ENCODE measurements at places on chromosomes 3 and 15.

DNA sequence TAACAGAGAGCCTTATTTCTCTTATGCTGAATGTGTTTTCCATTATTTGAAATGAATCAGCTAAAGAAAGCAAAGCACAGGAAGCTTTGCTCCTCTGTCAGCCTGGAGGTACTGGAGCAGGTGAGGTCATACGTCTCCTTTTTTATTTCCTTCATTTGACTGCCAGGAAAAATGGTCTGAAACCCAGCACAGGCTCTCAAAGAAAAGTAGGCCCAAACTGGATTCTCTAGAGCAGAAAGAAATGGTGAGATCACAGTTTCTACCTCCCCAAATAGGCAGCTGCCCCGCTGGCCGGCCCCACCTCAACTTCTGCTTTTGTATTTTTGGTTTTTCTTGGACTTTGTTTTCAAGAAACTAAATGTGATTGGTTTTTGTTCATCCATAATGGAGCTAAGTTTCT, 95.1 kb downstream of the RPL39L start:
- DNase-seq: no peak

- DNase-seq: no peak
These were observed 45.7 kb downstream of the CTDSPL start for GRCh38 chr3:37907371-37907770.

GRCh38 chr3:94172695-94173310, 109.9 kb downstream of the NSUN3 start:
- DNase-seq: no peak

- no peak for DNase-seq
These were observed 97.6 kb upstream of the GAP43 start for GRCh38 chr3:115525731-115526130.

- no peak for DNase-seq
These were observed 35.6 kb upstream of the TLE3 start for GRCh38 chr15:70133296-70133695.

DNA sequence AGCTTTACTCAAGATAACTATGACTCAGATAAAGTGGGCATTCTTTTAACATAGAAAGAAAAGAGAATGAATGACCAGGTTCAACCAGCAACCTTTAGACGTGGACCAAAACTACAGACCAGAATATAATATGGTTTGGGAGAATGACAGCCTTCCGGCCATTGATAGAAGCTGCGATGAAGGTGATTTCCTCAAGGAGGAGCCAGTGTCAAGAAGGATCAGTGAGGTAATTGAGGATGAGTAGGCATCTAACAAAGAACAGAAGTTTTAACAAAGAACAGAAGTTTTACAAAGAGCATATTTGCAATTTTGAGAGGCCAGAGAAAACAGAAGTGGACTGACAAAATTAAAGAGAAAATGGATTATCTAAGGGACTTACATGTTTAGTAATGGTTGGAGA, 289.0 kb upstream of the AGTR1 start:
- DNase-seq: no peak

GRCh38 chr15:29103824-29104565, 165.6 kb downstream of the NSMCE3 start:
- peak; percentile 34 for DNase-seq

GRCh38 chr3:45132568-45133211, 13.5 kb downstream of the CDCP1 start:
- DNase-seq: no peak

GRCh38 chr3:79268422-79268821, 499.4 kb downstream of the ROBO1 start:
- no peak for DNase-seq

- no peak for DNase-seq
These were observed 155.3 kb upstream of the MBNL1 start for GRCh38 chr3:152113413-152113812.

DNA sequence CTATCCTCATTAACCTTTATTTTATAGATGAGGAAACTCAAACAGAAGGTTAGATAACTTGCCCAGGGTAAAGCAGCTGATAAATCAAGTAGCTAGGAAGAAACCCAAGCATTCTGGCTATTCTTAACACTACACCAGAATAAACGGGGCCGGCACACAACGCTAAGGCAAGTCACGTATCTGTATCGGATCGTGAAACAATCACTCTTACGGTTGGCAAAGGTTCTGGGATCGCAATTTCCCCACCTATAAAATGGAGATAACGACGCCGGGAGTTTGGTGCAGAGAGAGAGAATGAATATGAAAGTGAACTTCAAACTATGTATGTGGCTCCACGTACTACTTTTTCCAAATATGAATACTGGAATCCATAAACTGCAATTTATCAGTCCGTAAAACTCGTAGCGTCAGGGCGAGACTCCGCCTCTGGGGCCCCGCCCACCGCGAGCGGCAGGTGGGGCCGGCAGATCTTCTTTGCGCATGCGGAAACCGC, 252 bp upstream of the ARMC8 start:
- peak; percentile 77 for DNase-seq

DNA sequence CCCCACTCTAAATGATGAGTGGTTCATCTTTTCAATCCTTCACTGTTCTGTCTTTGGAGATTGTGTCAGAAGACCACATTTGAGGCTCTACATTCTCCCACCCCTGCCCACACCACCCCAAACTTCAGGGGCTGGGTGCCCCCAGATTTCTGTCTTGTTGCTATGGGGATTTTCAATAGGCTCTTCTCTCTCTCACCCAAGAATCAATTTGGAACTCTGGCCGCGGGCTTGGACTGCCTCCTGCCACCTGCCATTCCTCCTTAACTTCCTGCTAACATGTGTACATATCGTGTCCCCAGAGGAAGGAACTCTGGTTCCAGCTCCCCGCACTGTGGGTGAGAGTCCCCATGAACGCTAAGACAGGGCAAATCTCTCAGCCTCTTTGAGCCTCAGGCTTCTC, 67.4 kb upstream of the LARS2 start:
- DNase-seq: no peak

DNA sequence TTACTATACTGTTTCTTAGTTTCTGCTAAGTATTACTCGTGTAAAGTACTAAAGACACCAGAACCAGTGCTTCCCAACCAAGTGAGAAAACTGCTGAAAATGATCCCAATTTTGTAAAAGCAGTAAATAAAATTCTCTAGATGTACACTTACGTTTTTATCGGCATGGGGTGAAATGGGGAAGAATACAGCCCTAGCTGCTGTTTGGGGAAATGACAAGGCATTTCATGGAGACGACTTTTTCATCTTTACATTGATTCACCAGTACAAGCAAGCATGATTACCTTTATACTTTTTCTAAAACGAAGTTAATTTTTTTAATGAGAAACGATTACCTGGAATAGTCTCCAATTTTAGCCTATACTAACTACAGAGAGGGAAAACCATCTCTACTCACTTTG, 1.4 kb downstream of the PSMD6 start:
- DNase-seq: no peak

DNA sequence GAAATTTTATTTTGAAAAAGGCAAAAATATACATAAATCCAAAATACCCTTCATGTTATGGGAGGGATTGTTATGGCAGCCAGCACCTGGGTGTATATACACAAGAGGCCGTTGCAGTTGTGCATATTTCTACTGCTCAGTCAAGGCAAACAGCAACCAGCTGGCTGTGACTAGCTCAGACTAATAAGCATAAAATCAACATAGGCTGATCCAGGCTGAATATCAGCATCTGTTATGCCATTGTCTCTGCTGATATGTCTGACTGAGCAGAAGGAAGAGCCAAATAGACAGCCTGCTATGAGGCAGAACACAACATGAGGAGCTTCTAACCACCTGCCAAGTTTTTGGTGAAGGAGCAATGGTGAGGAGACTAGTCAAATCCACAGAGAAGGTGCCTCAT, 457.5 kb upstream of the ALCAM start:
- no peak for DNase-seq

- DNase-seq: no peak
These were observed 52.1 kb downstream of the DNAH1 start for GRCh38 chr3:52367891-52368880.

GRCh38 chr3:118472586-118472985, 562.1 kb downstream of the IGSF11 start:
- no peak for DNase-seq

DNA sequence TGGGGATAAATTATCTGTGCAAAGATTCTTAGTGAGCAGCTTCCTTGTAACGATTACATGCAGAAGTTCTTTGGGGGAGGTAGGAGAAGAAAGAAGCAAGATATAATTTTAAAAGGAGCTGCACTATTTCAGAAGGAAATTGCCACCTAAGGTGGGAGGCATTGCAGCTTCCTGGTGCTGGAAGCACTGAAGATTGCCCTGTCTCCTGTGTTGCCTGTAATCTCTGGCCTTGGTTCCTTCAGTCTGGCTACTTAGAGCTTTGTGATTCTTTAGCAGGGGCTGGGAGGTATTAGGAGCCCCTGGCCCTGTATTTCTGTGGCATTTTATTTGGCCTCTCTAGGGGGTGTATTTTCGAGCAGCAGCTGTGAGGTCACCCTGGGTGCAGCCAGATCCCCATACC, 35.5 kb downstream of the CACNA2D3 start:
- no peak for DNase-seq

- no peak for DNase-seq
These were observed 1.6 kb downstream of the SPRED1 start for GRCh38 chr15:38254051-38254883.

DNA sequence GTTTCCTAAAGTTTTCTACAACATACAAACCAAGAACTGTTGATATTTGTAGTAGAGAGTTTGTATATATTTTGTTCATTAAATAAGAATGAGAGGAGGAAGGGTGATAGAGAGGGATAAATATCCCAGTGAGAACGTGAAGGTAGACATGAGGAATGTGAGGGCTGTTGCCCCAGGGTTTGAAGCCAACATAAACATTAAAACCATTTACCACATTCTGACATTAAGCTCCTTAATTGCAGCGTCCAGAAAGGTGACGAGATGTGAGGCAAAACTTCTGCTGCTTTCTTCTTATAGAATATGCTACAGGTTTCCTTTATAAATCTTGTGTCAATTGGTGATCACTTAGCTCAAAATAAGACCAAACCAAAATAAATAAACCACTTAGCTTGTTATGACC, 267.8 kb upstream of the CNTN4 start:
- no peak for DNase-seq

- no peak for DNase-seq
These were observed 29.7 kb downstream of the GNB5 start for GRCh38 chr15:52161406-52161966.

- DNase-seq: no peak
These were observed 8.0 kb upstream of the ITIH3 start for GRCh38 chr3:52786330-52787215.

GRCh38 chr3:27756877-27757276, 34.8 kb upstream of the EOMES start:
- DNase-seq: no peak

DNA sequence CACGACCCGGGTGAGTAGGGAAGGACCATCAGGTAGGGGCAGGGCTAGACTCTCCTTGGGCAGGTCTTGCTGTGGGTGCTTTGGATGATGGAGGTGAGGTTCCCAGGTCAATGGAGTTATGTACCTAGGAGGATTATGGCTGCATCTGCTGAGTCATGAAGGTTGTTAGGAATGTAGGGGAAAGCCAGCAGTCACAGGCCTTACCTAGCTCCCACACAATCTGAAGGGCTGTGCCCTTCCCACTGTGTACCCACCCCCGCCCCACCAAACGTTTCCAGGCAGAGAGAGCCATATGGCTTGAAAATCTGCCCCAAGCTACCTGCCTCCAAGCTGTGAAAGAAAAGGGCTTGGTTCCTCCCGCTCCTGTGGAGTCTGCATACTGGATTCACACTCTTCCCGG, 573.4 kb upstream of the DPPA4 start:
- no peak for DNase-seq

DNA sequence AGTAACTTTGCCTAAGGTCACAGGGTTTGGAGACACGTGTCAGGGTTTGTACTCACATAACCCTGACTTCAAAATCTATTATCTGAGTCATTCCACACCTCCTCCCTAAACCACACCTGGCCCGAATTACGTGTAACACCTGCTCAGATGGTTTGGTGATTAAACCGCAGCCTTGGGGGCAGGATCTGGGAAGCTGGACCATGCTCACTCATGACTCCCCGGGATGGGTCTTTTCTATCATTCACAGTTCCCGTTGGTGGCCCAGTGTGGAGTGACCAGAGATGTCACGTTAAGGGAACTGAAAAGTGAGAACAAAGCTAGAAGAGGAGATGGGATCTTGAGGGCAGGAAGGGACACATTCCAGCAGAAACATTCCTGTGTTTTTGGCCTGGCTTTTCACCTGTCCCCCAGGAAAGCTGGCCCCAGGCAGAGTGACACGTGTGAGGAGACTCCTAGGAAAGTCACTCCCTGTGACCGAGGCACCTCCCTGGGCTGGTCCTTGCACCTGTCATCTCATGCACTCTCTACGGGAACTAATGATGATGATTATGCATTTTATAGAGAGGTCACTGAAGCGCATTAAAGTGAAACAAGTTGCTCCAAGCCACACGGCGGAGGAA, 75.4 kb upstream of the POMGNT2 start:
- DNase-seq: peak; percentile 23

GRCh38 chr3:140719841-140720614, 42.2 kb downstream of the TRIM42 start:
- no peak for DNase-seq

- no peak for DNase-seq
These were observed 1.2 kb downstream of the GPR176 start for GRCh38 chr15:39918688-39919385.

GRCh38 chr3:115401298-115401697, 222.0 kb upstream of the GAP43 start:
- no peak for DNase-seq

Data from activated CD8-positive, alpha-beta memory T cell treated with anti-CD3 and anti-CD28 coated beads for 48 hours (primary cell).